Cardiac septum (tissue), 1 donor: ENCODE measurements at places on chromosomes 1 and 21. TPM values are rescaled to one million over a fixed set of nuclear protein-coding genes. Genes with fewer than 3 reads are reported as not detected.

GRCh38 chr1:186326009-186326408 lies 49.0 kb downstream of the TPR start:
- no peak for DNase-seq

DNA sequence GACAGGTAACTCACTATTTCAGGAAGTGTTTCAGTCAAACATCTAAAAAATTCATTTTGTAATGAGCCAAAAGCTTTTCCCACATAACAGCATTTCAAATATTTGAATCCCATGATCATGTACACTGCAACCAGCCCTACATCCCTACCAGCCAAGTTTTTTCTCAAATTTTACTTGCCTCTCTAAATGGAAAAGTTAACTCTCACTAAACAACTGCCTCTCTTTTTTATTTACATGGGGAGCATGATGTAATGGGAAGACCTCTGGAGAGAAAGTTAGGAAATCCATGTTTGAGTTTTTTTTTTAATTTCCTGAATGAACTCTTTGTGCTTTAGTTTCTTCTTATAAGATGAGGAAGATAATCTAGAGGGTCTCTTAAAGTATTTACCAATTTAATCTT lies 70.5 kb downstream of the TTLL7 start:
- DNase-seq: no peak

DNA sequence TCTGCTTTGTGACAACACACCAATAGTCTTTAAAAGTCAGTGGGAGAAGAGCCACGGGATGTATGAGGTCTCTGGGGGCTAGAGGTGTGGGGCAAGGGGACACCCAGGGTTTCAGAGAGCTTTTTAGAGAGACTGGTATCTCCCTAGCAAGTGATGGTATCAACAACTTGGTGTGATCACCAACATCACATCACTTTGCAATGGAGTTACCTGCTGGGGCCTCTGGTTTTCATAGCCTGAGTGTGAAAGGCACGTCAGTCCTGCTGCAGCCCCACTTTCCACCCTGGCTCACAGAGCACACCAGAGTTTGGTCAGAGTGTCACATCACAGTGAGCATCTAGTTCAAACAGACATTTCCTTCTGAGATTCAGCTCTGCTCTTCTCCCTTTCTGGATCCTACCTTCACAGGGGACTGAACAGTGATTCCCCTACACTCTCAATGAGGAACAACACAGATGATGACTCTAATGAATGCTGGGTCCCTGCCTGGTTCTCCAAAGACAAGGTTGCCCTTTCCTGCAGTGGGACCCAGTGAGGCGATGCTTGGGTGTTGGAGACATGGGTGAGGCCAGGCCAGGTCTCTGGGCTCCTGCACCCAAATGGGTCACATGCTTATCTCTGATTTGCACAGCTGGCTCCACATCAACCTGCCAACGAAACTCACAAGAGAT lies 2.0 kb upstream of the MAN1C1 start:
- DNase-seq: no peak

The ST6GALNAC5 gene
- 1.9 TPM for total RNA-seq
